ENCODE measurements at places on chromosomes 4 and X.

- no peak for DNase-seq
Observed at GRCh38 chr4:81196126-81196650, 18.8 kb downstream of the PRKG2 start.

DNA sequence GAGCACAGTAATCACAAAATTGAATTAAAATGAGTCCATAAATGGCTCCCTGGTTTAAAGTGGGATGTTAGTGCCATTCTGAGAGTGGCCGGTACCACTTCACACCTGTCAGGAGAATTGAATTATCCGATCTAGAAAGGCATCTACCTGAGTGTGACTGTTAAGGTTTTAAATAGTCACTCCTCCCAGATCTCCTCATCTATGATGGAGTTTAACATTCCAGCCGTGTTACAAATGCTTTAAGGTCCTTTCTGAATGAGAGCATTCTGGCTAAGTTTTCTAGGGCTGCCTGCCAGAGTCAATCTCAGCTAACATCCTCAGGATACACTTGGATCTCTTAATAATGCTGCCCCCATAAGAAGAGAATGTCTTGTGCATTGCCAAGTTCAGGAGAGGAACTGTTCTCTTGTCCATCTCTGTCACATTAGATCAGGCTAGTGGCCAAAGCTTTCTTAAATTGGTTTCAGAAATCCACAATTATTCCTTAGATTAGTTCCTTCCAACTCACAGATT lies 231.1 kb downstream of the SLC39A8 start:
- no peak for DNase-seq

- DNase-seq: peak; percentile 55
Observed at GRCh38 chr4:80215449-80216052, 18.2 kb downstream of the PRDM8 start.

GRCh38 chr4:75490155-75490554 lies 24.0 kb downstream of the RCHY1 start:
- peak; percentile 5 for DNase-seq

- no peak for DNase-seq
Observed at GRCh38 chr4:133389029-133389428, 239.9 kb downstream of the PCDH10 start.
